ENCODE measurements at places on chromosomes 6 and 20. TPM values are rescaled to one million over a fixed set of nuclear protein-coding genes. Genes with fewer than 3 reads are reported as not detected.

Gene ADAM33
- 71.3 TPM for polyA plus RNA-seq

Gene DPPA5
- polyA plus RNA-seq: not detected

Gene PSMB9
- polyA plus RNA-seq: 4.1 TPM

Gene KCNS1
- polyA plus RNA-seq: not detected

Gene TCF19
- 8.4 TPM for polyA plus RNA-seq

Gene NKAPL
- polyA plus RNA-seq: 1.1 TPM

Gene PREX1
- 18.2 TPM for polyA plus RNA-seq

Gene PAX1
- 1.9 TPM for polyA plus RNA-seq

Gene MYB
- polyA plus RNA-seq: 0.77 TPM

Gene BCL2L1
- 29.8 TPM for polyA plus RNA-seq

Gene PSORS1C2
- polyA plus RNA-seq: not detected

Gene TAP2
- polyA plus RNA-seq: 3.8 TPM

Gene HDGFL1
- polyA plus RNA-seq: not detected

Gene PPP1R3G
- polyA plus RNA-seq: 1.5 TPM

Gene RCAN2
- 4.7 TPM for polyA plus RNA-seq

Gene OLIG3
- polyA plus RNA-seq: not detected

Gene TNXB
- 108 TPM for polyA plus RNA-seq

Gene OOEP
- not detected for polyA plus RNA-seq

Gene MUC21
- not detected for polyA plus RNA-seq

Gene DEF6
- polyA plus RNA-seq: 4.9 TPM

Gene CCN6
- 0.15 TPM for polyA plus RNA-seq

Gene SLC17A5
- polyA plus RNA-seq: 14.5 TPM

Gene FAM83D
- 5.5 TPM for polyA plus RNA-seq

Gene OARD1
- 17.5 TPM for polyA plus RNA-seq

Gene HRH3
- 2.9 TPM for polyA plus RNA-seq

Gene OR5V1
- not detected for polyA plus RNA-seq

Gene SPATA2
- 5.7 TPM for polyA plus RNA-seq

Gene MYT1
- 0.13 TPM for polyA plus RNA-seq

Gene EYS
- 0.47 TPM for polyA plus RNA-seq

Gene CPXM1
- polyA plus RNA-seq: 31.6 TPM

Gene TBC1D7
- 20.2 TPM for polyA plus RNA-seq

Gene OTOR
- not detected for polyA plus RNA-seq

Gene BPI
- 0.66 TPM for polyA plus RNA-seq

Gene PLN
- polyA plus RNA-seq: 5.4 TPM

Gene KCNK5
- polyA plus RNA-seq: 1.5 TPM

Gene SLC35F1
- 1.5 TPM for polyA plus RNA-seq

Gene OR2J3
- polyA plus RNA-seq: not detected

Gene C4B
- polyA plus RNA-seq: 22.1 TPM

Gene NKX2-2
- polyA plus RNA-seq: 0.13 TPM

Gene SMPDL3A
- polyA plus RNA-seq: 12.8 TPM

Gene TFAP2C
- polyA plus RNA-seq: not detected
